ENCODE measurements at places on chromosomes 7 and 10. TPM values are rescaled to one million over a fixed set of nuclear protein-coding genes. Genes with fewer than 3 reads are reported as not detected.

- H3K4me1 ChIP-seq = no peaks in the 10 kb centered on the region
- DNase-seq = no peak
- no peaks in the 10 kb centered on the region for H3K36me3 ChIP-seq
- no peak overlapping the region for H3K27ac ChIP-seq
- no peaks in the 10 kb centered on the region for H3K27me3 ChIP-seq
- no peak overlapping the region for H3K4me3 ChIP-seq
Observed at GRCh38 chr7:69942573-69942972, 344.3 kb downstream of the AUTS2 start.

DNA sequence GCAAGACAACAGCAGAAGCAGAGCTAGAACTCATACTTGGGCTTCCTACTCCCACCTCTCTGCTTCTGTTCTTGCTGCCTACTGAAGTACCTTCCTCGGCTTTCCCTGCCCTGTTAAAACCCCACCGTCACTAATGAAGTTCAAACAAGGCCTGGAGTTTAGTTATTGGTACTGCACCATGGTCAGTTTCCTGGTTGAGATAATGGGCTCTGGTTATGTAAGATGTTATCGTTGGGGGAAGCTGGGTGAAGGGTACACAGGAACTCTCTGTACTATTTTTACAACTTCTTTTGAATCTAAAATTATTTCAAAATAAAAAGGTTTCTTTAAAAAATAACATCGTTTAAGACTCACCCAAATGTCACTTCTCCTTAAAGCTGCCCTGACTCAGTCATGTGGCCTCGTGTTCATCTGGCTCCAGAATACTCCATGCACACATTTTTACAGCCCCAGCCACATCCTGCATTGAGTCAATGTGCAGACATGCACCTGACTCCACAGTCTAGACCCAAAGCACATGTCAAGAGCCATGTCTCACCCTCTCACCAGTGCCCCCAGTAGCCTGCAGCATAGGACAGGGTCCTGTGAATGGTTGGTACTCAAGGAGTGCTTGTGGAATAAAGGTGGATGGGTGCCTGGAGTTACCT is 36.9 kb upstream of the AQP1 start:
- H3K27ac ChIP-seq = no peak overlapping the region
- no peak for DNase-seq
- no peaks in the 10 kb centered on the region for H3K27me3 ChIP-seq

GRCh38 chr7:152615031-152615741 is 60.8 kb downstream of the XRCC2 start:
- H3K27me3 ChIP-seq = no peaks in the 10 kb centered on the region
- no peak for DNase-seq
- H3K4me1 ChIP-seq = peaks cover 2% of the 10 kb centered on the region
- no peak overlapping the region for H3K4me3 ChIP-seq
- H3K27ac ChIP-seq = no peak overlapping the region

Gene AKR1C1
- 61.7 TPM for total RNA-seq

- no peak overlapping the region for H3K4me3 ChIP-seq
- DNase-seq = no peak
- no peaks in the 10 kb centered on the region for H3K27me3 ChIP-seq
- H3K36me3 ChIP-seq = no peaks in the 10 kb centered on the region
- no peaks in the 10 kb centered on the region for H3K4me1 ChIP-seq
Observed at GRCh38 chr7:41163991-41164390, 538.9 kb downstream of the INHBA start.

DNA sequence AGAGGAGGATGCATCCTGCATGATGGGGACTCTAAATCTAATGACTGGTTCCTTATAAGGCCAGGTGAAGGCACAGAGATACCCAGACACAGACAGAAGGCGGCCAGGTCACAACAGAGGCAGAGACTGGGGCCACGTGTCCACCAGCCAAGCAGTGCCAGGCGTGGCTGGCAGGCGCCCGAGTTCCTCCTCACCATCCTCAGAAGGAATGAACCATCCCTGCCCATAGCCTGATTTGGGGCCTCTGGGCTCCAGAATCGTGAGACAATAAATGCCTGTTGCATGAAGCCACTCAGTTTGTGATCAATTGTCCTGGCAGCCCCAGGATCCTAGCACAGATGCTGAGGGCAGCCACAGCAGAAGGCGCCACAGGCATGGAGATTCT is 69.0 kb upstream of the TNRC18 start:
- H3K4me3 ChIP-seq = no peak overlapping the region
- H3K27me3 ChIP-seq = no peaks in the 10 kb centered on the region
- DNase-seq = no peak
- peaks cover 9% of the 10 kb centered on the region for H3K4me1 ChIP-seq
- H3K36me3 ChIP-seq = peaks cover 3% of the 10 kb centered on the region

DNA sequence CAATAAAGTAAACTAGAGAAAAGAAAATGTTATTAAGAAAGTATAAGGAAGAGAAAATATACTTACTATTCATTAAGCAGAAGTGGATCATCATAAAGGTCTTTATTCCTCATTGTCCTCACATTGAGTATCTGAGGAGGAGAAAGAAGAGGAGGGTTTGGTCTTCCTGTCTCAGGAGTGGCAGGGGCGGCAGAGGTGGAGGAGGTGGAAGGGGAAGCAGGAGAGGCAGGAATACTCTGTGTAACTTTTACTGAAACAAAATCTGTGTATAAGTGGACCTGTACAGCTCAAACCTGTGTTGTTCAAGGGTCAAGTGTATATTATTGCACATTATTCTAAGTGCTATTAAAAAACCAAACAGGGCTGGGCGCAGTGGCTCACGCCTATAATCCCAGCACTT is 34.2 kb upstream of the EPC1 start:
- no peak overlapping the region for H3K27ac ChIP-seq
- no peaks in the 10 kb centered on the region for H3K27me3 ChIP-seq
- H3K4me3 ChIP-seq = no peak overlapping the region
- H3K4me1 ChIP-seq = no peaks in the 10 kb centered on the region
- no peak for DNase-seq

Gene BICC1
- 136 TPM for total RNA-seq

Gene CFAP70
- 6.0 TPM for total RNA-seq

DNA sequence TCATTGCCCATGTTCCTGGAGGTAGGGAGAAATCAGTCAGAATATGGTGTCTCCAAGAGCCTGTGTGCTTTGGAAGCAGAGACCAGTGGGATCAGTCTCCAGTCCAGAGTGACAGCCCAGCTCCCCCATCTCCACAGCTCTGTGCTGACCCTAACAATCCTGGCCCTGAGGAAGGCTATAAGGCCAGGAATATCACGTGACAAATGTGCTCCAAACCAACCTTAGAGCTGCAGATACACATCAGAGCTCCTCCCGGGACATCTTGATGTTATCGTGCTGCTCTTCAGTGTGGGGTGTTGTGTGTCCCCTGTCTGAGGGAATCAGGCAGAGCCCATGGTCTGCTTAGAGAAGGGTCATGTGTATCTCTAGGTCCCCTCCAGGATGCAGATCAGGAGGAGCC is 15.2 kb downstream of the DMBT1 start:
- no peak overlapping the region for H3K27ac ChIP-seq
- no peaks in the 10 kb centered on the region for H3K4me1 ChIP-seq
- no peak overlapping the region for H3K4me3 ChIP-seq

Gene ATOH7
- 0.16 TPM for total RNA-seq

- H3K27me3 ChIP-seq = no peaks in the 10 kb centered on the region
- H3K27ac ChIP-seq = no peak overlapping the region
- H3K4me1 ChIP-seq = no peaks in the 10 kb centered on the region
- no peaks in the 10 kb centered on the region for H3K36me3 ChIP-seq
- H3K4me3 ChIP-seq = no peak overlapping the region
Observed at GRCh38 chr7:41809940-41810576, 107.2 kb upstream of the INHBA start.

DNA sequence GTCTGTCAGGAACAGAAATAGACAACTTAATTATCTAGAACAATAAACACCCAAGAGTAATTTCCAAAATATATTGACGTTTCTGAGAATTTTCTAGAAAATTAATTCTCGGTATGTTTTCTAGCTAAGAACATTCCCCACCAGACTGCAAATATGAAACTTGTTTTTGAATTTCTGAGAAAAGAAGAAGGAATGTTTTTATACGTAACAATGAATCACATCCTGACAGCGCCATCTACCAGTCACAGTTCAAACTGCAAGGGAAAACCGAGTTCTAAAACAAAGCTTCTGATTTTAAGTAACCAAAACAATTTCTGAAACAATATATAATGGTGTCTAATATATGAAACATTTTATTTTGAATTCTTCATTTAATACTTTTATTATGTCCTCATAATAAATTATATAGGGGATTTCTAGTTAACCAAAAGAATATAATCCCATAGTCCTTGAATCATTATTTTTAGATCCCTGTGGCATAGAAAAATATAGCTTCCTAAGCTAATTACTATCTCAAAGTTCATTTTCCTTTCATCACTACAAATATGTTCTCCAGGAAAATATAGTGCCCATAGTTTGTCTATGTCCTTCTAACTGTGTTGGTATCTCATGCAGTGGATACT is 34.5 kb upstream of the MEOX2 start:
- H3K27ac ChIP-seq = no peak overlapping the region
- H3K4me3 ChIP-seq = no peak overlapping the region
- no peaks in the 10 kb centered on the region for H3K4me1 ChIP-seq
- no peaks in the 10 kb centered on the region for H3K27me3 ChIP-seq
- no peaks in the 10 kb centered on the region for H3K36me3 ChIP-seq

DNA sequence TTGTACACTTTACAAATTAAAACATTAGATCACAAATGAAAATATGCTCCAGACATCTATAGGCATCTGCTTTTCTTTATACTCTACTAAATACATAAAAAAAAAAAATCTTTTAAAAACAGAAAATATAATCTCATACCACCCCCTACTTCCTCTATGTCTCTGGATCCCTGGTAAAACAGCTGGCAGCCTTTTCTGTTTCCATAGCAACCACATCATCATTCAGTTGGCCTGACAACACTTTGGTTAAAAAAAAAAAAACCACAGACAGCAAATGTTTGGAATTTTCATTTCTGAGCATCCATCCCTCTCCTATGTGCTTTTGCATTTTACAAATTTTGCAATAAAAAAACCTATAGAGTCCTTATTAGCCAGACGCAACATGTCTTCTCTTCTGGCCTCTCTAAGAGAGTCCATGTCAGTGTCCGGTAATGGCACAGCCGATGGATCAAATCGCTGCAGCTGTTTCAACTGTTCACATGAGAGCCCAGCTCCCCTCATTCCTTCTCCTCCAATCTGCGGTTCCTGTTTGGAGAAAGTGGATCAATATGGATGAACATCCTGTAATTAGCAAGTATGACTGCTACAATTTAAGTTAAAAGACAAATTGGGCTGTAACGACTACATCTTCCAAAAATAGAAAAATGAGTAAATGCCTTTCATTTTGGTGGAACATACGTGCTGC is 105.6 kb downstream of the NSUN6 start:
- no peak overlapping the region for H3K4me3 ChIP-seq
- no peak overlapping the region for H3K27ac ChIP-seq
- no peak for DNase-seq

DNA sequence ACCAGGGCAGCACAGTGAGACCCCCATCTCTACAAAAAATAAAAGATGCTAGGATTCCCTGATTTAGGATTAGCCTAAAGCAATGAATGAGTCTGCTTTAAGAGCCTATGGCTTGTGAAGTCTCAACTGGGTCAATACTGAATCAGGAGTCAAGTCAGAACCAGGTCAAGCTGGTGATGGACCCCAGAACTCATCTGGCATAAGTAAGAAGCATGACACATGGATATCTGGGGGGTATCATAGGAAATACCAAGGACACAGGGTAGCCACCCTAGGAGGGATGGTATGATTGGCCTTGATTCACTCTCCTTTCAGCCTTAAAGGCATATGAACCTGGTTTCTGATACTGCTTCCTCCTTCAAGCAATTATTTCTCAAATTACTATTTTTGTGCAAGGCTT is 78.4 kb upstream of the FAM133B start:
- H3K27me3 ChIP-seq = no peaks in the 10 kb centered on the region
- no peak overlapping the region for H3K4me3 ChIP-seq
- H3K27ac ChIP-seq = no peak overlapping the region

Gene ZNF804B
- 0.19 TPM for total RNA-seq

GRCh38 chr7:1850976-1851571 is 181.0 kb downstream of the ELFN1 start:
- no peak for DNase-seq
- H3K27me3 ChIP-seq = no peaks in the 10 kb centered on the region
- H3K4me1 ChIP-seq = no peaks in the 10 kb centered on the region

- no peaks in the 10 kb centered on the region for H3K36me3 ChIP-seq
- no peak for DNase-seq
Observed at GRCh38 chr7:47748041-47748440, 166.1 kb upstream of the TNS3 start.

DNA sequence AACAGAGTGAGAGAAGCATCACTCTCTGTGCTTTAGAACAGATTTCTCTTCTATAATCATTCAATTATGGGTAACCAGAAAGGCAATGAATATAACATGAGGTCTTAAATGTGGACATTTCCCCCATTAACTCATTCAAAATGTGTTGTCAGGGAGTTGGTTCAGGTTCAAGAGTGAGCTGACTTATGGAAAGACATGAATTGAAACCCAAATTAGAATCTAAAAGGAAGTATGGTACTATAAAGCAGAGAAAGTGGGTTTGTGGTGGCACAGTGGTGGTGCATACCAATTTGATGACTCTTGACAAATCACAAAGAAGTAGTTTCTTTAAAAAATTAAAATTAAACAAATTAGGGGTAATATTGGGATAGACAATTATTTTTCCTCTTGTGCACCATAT is 114.6 kb upstream of the MEOX2 start:
- no peaks in the 10 kb centered on the region for H3K27me3 ChIP-seq
- H3K36me3 ChIP-seq = no peaks in the 10 kb centered on the region
- no peak overlapping the region for H3K4me3 ChIP-seq
- H3K27ac ChIP-seq = no peak overlapping the region

DNA sequence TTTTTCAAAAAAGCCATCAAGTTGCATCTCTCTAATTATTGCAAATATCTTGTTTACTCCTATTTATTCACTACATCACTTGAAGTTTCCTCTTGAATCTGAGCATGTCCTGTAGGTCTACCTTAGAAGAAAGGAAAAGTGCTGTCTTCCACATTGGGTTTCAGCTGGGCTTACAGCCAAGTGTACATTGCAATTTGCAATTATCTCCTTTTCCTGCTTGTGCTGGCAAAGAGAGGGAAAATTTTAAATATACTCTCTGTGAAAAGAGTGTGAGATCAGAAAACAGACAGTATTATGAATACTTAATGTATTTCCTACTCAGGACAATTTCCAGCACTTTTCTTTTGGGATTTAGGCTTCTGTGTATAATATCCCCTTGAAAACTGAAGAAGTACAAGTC is 839.7 kb downstream of the CNTNAP2 start:
- no peak overlapping the region for H3K27ac ChIP-seq
- no peaks in the 10 kb centered on the region for H3K36me3 ChIP-seq
- H3K4me1 ChIP-seq = no peaks in the 10 kb centered on the region
- no peaks in the 10 kb centered on the region for H3K27me3 ChIP-seq

Gene CALY
- total RNA-seq = 0.41 TPM

DNA sequence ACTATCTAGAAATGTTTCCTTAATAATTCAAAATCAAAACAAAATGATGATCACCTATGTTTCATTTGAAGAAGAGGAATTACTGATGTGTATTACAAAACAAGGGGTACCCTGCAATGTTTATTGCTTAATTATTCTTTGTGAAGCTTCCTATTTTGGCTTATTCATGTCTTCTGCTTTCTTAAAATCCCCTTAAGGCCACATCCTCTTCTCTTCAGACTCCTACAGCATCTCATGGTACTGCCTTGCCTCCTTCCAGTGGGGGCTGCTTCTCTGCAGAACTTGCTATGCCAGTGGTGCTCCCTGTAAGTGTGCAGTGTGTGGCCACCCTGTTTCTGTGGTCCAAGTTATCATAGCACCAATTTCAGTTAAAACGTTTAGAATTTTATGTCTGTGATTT is 35.0 kb downstream of the CCDC146 start:
- no peak overlapping the region for H3K27ac ChIP-seq
- no peaks in the 10 kb centered on the region for H3K27me3 ChIP-seq
- no peak for DNase-seq
- H3K4me1 ChIP-seq = no peaks in the 10 kb centered on the region
- H3K4me3 ChIP-seq = no peak overlapping the region

Gene KNDC1
- 8.7 TPM for total RNA-seq
